ACHN (cell line): ENCODE measurements at places on chromosomes 13 and 19.

DNA sequence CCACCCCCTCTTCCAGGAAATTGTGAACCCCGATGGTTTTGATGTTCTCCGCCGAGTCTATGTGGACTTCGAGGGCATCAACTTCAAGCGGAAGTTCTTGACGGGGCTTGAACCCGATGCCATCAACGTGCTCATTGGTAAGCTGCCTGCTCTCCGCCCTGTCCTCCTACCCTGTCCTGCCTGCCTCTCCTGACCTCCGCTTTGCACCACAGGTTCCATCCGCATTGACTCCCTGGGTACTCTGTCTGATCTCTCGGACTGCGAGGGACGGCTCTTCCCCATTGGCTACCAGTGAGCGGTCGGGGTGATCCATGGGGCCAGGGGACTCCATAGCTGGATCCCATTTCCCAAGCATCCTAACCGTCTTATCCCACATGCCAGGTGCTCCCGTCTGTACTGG, 11.9 kb downstream of the IGFLR1 start:
- no peak for DNase-seq

DNA sequence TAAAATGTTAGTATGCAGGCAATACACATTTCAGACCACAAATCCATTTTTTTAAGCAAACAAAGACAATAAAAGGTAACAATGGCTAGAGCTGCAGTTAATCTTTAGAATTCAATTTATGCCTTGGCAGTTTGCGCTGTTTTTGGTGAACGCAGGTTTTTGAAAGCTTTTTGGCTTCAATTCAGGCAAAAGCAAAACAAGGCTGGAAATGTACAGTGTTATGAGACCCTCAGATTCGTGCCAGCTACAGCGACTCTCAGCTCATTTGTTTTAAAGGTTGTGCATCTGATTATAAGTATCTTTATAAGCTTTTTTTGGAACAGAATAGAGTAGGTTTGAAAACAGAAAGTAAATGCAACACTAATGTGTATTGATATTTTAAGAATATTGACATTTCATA, 63.6 kb upstream of the SOX1 start:
- DNase-seq = no peak

GRCh38 chr13:58397596-58398387, 766.2 kb downstream of the PCDH17 start:
- DNase-seq = no peak

DNA sequence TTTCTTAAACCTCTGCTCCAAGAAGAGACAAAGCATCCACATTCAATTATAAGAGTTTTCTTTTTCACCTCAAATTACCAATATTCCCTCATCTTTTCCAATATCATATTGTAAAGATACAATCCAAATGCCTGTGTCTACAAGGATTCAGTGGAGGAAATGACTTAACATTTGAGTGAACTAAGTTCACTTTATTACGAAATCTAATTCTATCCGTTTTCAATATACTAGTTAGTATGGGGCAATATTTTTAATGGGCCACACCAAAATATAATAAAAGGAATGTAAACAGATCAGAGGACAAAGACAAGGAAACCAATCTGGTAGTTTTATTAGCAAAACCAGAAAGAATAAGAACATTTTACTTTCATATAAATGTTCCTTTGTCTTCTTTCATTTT, 136.0 kb downstream of the DCLK1 start:
- no peak for DNase-seq

- peak; percentile 29 for DNase-seq
Measured at GRCh38 chr19:10655457-10656312, 1.5 kb downstream of the ILF3 start.

DNA sequence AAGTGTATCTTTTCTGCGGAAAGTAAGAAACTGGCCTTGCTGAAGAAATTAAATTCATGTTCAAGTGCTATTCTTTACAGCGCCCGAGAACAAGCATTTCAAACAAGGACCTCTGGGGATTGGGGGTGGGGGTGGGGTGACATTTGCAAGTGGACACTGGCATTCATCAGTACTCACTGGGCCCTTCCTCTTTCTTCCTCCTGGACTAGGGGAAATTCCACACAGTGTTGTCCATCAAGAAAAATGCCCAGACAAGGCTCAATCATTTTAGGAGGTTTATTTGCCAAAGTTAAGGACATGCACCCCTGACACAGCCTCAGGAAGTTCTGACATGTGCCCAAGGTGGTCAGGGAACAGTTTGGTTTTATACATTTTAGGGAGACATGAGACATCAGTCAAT, 22.9 kb upstream of the OR10H1 start:
- DNase-seq = no peak

DNA sequence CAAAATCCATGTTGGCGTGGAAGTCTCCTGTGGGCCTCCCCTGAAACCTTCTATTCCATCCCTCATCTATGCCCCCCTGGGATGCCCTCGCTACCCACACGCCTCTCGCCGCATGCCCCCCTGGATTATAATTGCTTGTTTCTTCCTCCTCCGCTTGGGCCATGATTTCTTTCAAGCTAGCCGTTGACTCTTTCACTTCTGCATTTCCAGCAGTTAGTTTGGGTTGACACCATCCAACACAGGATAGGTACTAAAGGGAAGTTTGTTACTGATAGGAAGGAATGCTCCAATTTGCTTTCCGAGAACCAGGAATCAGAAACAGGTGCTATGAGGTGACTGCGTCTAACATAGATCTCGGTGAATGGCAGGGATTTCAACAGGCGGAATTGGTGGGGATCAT, 7.7 kb upstream of the SLC25A15 start:
- no peak for DNase-seq

DNA sequence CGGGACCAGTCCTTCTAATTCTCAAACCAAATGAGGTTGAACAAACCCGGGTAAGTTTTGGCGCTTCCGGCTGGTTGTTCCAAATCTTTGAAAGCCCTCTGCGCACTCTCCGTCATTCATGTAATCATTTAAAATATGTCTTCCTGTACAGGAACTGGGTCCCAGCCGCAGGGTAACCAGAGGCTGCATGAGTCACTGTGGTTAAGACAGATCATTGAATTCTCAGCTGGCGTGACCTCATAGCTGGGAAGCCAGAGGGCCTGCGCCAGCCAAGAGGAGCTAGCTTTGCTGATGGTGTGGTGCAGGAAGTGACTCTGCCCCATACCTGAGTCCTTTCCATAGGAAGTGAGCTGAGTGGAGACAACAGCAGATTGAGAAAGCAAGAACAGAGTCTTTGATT, 135.2 kb downstream of the TSHZ3 start:
- peak; percentile 98 for DNase-seq

DNA sequence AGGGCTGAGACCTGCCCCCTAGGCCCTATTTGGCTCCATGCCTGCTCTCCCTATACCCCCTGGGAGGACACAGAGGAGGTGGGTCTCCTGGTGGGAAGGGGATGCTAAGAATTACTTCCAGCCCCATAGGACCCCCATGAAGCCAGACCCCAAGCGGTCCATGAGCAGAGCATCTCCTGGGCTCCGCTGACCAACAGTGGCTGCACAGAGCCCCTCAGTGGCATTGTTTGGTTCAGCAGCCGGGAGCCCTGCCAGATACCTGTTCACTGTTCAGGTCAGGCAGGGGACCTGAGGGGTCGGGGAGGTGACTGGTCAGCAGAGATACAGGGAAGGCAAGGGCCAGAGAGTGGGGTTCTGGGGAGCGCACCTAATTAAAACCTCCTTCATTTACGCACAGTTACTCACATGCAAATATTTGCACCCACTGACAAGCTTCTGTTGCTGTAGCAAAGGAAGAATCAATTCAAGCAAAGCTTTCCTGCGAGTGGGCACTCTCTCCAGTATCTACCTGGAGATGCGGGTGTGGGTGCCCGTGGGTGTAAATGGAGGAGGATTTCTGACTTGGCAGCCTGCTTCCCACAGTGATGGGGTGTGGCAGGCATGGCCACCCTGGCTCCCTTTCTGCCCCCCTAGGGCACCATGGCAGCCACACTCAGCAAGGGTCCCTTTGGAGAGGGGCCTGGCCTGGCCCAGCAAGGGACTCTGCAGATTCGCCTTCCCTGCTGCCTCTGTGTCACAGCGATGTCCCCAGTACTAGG, 83.5 kb downstream of the CHST8 start:
- no peak for DNase-seq

- no peak for DNase-seq
Measured at GRCh38 chr19:15701757-15702533, 25.9 kb upstream of the OR10H2 start.

DNA sequence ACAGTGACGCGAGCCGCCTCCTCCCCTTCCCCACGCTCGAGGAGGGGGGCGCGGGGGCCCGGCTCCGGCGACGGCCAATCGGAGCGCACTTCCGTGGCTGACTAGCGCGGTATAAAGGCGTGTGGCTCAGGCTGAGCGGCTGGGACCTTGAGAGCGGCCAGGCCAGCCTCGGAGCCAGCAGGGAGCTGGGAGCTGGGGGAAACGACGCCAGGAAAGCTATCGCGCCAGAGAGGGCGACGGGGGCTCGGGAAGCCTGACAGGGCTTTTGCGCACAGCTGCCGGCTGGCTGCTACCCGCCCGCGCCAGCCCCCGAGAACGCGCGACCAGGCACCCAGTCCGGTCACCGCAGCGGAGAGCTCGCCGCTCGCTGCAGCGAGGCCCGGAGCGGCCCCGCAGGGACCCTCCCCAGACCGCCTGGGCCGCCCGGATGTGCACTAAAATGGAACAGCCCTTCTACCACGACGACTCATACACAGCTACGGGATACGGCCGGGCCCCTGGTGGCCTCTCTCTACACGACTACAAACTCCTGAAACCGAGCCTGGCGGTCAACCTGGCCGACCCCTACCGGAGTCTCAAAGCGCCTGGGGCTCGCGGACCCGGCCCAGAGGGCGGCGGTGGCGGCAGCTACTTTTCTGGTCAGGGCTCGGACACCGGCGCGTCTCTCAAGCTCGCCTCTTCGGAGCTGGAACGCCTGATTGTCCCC, at the start of gene JUNB:
Gene JUNB (plus strand): TSS at position 142 of the 706 bp plus-strand sequence. CDS start 286 bp downstream, at position 428.
- DNase-seq = peak; percentile 93

GRCh38 chr13:33678906-33679657, 138.9 kb upstream of the RFC3 start:
- DNase-seq = peak; percentile 7

- no peak for DNase-seq
Measured at GRCh38 chr13:109904218-109904617, 117.8 kb upstream of the IRS2 start.

GRCh38 chr13:73210218-73210883, 151.5 kb downstream of the KLF5 start:
- DNase-seq = no peak

GRCh38 chr13:74077792-74078191, 56.4 kb downstream of the KLF12 start:
- no peak for DNase-seq

GRCh38 chr13:112513761-112514160, 74.2 kb downstream of the TUBGCP3 start:
- DNase-seq = no peak

- peak; percentile 12 for DNase-seq
Measured at GRCh38 chr19:7605490-7606222, 10.0 kb downstream of the CAMSAP3 start.

DNA sequence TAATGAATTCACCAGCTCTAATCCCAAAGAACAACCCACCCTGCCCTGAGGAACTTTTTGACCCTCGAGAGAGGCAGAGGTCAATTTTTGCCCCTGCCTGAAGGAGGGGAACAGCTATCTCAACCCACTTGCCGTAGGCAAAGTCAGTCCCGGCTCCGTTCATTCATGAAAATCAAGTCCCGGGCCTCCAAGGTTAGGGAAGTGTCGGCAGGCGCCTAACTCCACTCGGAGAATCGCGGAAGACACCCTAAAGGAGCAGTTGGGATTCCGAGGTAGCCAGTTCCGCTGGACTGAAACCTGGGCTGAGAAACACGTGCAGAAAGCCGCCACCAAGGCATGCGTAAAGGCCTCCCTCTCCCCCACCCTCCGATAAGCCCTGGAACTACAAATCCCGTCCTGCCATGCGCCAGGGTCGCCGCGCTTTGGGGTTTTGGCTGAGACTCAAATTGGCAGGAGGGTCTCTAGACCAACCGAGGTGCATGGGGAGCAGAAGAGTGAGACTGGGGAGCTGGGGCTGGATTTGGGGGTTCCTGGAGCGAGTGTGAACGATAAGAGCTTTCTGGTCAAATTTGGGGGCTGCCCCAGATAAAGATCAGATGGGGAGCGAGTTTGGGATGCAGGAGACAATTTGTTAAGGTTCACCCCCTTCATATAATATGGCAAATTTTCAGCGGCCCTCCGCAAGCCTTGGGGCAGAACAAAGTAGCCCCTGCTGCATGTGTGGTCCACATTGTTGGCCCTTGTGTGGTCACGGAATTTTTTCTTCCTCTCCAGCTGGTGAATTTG, at the start of gene TNPO2:
Gene TNPO2 (minus strand): TSS at position 292 of the 786 bp plus-strand sequence. CDS start 2,955 bp downstream, outside the sequence.
- DNase-seq = peak; percentile 67

DNA sequence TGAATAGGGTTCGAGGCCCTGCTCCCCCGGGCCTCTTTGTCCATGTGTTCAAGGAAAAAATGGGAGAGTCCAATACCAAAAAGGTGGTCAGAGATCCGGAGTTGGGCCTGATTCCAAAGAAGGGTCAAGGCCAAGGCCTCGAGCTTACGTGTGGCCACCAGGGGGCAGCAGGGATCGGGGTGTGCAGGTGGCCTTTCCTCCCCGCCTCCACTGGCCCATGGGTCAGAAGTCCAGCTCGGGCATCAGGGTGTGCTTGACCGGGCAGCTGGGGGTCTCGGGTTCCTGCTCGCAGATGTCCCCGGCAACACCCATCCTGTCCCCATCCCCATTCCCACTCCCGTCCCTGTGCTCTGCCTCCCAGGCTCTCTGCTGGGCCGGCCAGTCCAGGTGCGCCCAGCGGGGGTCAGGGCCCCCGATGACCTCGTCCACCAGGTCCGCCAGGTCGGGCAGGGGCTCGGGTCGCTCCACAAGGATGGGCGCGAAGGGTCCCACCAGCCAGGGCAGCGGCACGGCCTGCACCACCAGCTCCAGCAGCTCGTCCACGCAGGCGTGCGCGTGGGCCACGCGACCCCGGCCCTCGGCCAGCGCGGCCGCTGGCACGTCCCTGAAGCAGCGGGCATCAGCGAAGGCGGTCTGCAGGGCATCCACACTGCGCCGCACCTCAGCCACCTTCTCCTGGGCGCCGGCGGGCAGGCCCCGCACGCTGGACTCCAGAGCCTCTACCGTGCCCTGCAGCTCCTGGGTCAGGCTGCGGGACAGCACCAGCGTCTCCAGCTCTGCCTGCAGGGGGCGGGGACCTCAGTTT, 5.2 kb upstream of the PLIN4 start:
- peak; percentile 43 for DNase-seq

GRCh38 chr19:42079886-42080763, 4.2 kb downstream of the ZNF574 start:
- no peak for DNase-seq

GRCh38 chr13:107742544-107742943, 472.8 kb downstream of the LIG4 start:
- DNase-seq = no peak

DNA sequence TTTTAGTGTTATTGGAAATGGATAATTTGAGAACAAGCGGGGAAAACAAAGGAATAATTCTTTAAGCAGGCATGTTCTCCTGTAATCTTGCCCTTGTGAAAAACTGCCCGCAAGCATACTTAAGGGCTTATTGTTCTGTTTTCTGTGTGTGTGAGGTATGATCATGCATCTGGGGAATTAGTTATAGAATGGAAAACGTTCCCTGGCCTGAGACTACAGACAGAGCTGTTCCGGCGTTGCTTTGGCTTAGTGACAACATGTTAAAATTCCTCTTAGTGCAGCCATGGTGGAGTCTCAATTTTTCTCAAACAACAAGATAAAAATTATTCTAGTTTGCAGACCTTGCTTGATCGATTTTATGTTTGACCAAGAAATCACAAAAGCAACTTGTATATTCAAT, 560.2 kb upstream of the SPRY2 start:
- DNase-seq = no peak
